Fibroblast of skin of right quadriceps (primary cell): ENCODE measurements at places on chromosomes 4 and X.

- no peak for DNase-seq
These were observed 5.1 kb downstream of the AP1S2 start for GRCh38 chrX:15849555-15849954.

DNA sequence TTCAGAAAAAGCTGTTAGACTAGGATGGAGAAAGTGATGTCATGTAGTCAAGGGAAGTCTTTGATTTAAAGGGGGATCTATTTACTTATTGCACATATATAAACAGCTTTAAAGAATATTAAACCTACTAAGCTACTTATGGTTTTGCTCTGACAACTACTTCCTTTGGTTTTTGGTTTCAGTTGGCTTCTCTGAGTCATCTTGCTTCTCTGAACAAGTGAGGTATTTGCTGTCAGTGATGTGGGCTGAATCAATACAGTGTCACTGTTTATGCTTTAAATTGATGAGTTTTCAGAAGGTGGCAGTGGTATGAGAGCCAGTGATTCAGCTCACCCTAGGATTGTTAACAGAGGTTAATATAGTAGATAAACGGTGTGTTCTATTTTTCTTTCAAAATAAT is 75.1 kb downstream of the CEP44 start:
- peak; percentile 76 for DNase-seq

DNA sequence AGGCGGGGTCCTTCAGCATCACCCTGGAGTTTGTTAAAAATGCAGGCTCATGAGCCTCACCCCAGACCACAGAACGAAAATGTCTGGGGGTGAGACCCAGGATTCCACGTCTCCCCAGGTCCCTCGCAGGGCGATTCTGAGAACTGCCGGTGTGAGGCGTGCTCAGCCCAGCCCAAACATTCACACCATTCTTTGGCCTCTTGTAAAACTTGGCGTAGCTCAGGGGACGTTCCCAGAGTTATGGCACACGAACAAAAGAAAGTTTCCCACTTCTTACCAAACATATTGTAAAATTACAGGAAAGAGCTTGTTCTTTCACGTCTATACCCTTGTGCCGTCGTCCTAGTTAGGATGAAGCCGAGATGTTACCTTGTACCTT is 12.9 kb downstream of the CD99 start:
- DNase-seq = no peak

DNA sequence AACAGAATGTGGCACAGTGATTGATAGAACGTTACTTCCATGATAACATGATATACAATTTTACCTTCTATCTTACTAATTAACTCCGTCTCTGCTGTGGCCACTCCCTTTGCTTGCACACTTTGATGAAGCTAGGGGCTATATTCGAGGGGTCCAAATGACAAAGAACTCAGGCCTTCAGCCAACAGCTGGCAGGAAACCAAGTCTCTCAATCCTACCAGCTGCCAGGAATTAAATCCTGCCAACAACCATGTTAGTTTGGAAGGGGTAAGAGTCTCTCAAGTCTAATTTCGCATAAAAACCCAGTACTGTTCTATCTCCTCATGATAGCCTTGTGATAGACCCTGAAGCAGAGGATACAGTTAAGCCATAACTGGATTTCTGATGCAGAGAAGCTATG is 1122.9 kb upstream of the PCDH10 start:
- no peak for DNase-seq

DNA sequence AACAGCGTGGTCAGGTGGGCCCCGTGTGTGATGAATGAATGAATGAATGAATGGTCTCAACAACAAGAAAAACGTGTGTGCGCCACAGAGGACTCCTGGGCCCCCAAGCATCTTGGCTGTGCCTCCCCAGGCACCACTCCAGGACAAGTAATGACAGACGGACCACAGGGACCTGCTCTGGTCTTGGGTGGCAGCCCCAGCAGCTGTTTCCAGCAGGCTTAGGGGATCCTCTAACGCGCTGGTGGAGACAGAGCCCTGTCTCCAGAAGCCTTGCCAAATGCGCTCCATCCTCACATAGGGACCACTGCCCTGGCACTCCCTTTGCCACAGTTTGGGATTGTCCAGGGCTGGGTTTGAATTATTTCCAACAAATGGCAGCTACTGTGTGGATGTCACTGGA is 39.1 kb downstream of the PSAPL1 start:
- DNase-seq = no peak

GRCh38 chr4:125111323-125111722 is 203.4 kb upstream of the FAT4 start:
- no peak for DNase-seq

GRCh38 chrX:107288676-107289075 is 82.3 kb downstream of the DNAAF6 start:
- DNase-seq = no peak

- DNase-seq = no peak
These were observed 12.8 kb downstream of the SCARB2 start for GRCh38 chr4:76200771-76201231.
